ENCODE measurements at places on chromosomes 4 and X.
A peak's percentile ranks its signal among the peaks of the same experiment; 100 is the strongest.

DNA sequence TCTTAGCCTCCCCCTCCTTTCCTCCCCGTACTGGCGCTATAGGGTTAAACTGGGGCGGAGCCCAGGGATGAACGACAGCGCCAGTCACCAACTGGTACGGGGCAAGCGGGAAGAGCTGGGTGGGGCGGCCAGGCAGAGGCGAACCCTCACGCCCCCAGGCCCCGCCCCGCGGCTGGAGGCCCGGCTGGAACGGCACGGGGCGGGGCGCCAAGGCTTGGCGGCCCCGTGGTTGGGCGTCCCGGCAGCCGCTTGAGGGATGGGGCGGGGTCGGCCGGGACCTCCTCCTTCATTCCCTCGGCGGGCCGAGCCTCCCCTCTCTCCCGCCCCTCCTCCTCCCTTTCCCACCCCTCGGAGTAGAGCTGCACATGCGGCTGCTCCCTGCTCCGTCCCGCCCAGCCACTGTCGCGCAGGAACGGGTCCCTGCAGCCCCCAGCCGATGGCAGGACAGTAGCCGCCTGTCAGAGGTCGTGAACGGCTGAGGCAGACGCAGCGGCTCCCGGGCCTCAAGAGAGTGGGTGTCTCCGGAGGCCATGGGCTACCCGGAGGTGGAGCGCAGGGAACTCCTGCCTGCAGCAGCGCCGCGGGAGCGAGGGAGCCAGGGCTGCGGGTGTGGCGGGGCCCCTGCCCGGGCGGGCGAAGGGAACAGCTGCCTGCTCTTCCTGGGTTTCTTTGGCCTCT is at the start of gene EDA:
Gene EDA, plus strand, starts transcription at position 335 of the 678 bp plus-strand sequence.
- peak; percentile 55 for DNase-seq

GRCh38 chr4:153408932-153409331 is 57.2 kb upstream of the TMEM131L start:
- DNase-seq, result peak; percentile 3

- no peak for DNase-seq
These were observed 64.6 kb downstream of the KDM5C start for GRCh38 chrX:53160297-53160983.

GRCh38 chr4:5883916-5884315 is 9.0 kb downstream of the CRMP1 start:
- no peak for DNase-seq

GRCh38 chr4:184364100-184364921 is 110.0 kb downstream of the IRF2 start:
- no peak for DNase-seq

- no peak for DNase-seq
These were observed 4.4 kb downstream of the KLF3 start for GRCh38 chr4:38668203-38668971.

- DNase-seq, result no peak
These were observed 610.2 kb downstream of the PCDH18 start for GRCh38 chr4:136922066-136922465.

DNA sequence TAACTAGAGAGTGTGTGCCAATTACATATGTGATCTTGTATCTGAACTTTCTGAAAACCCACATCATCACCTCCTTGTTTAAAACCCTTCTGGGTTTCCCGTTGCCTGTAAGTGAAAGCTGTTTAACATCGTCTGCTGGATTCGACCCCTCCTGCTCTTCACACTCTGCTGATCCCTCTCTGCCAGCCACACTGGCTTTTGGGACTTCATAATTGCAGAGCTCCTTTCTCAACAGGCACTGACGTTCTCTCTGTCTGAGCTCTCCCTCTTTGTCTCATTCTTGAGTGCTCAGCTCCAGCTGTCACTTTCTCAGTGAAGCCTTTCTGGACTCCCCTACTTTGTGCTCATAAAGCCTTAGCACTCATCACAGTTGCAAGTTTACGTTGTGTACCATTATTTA is 153.9 kb downstream of the CEP135 start:
- DNase-seq, result no peak

DNA sequence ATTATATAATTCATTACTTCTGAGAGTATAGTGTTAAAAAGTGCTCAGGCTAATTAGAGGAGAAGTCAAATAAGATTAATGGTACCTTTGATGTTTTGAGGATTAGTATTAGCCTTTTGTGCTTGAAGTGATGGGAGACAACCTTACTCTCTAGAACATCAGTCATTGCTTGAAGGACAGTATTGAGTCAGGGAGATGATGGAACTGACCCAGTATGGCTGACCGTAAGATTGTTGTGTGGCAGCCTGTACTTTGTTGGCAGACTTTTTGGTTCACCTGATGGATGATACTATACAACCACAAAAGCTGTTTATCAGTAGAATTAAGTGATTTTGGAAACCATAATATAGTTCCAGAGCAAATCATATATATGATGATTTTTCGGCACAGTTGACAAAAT is 9.9 kb downstream of the OGT start:
- no peak for DNase-seq

GRCh38 chrX:28177202-28177601 is 196.0 kb upstream of the DCAF8L1 start:
- no peak for DNase-seq

DNA sequence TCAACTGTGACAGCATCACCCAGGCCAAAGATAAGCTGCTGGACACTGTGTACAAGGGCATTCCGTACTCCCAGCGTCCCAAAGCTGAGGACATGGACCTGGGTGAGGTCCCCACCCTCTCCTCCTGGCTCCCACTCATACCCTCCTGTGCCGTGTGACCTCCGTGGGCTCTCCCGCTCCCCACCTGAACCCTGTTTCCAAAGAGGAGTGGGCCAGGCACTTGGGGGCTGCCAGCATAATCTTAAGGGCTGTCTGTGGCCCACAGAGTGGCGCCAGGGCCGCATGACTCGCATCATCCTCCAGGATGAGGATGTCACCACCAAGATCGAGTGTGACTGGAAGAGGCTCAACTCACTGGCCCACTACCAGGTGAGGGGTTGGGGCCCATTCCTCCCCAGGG is 10.0 kb downstream of the LAGE3 start:
- DNase-seq, result no peak

GRCh38 chr4:118772081-118772766 is 63.7 kb downstream of the SEC24D start:
- peak; percentile 53 for DNase-seq

DNA sequence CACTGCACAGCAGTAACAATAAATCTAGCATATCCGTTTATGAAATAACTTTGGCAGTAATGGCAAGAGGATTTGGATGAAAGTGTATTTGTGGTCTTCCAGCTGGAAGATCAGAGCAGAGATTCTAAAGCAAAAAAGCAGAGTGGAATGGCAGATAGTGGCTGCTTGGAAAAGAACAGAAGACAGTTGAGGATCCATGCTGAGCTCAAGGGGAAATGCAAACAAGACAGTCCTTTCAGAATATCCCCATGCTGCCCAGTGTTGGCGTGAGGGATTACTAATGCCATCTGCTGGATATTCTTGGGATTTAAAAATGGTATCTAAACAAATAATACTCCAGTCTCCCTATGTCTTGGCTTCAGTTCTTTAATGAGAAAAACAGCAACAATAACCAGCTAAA is 629.1 kb upstream of the ATOH1 start:
- DNase-seq, result peak; percentile 2

GRCh38 chr4:26307037-26307800 is 13.6 kb upstream of the RBPJ start:
- DNase-seq, result no peak

GRCh38 chr4:123406872-123407271 is 10.3 kb downstream of the SPRY1 start:
- no peak for DNase-seq

GRCh38 chr4:186240848-186241491 is 13.7 kb downstream of the KLKB1 start:
- no peak for DNase-seq

- no peak for DNase-seq
These were observed 222.5 kb upstream of the FAT1 start for GRCh38 chr4:186946136-186946535.

DNA sequence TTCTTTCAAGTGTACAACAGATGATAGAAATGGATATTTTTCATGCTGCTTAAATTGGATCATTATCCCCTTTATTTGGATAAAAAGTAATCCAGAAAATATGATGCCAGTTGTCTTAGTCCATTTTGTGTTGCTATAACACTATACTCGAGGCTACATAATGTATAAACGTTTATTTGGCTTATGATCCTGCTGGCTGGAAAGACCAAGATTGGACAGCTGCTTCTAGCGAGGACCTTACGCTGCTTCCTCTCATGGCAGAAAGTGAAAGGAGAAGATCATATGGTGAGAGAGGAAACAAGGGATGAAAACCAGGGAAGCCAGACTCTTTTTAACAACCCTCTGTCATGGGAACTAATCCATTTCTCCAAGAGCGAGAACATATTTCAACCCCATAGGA is 102.7 kb downstream of the TRAM1L1 start:
- DNase-seq, result no peak

DNA sequence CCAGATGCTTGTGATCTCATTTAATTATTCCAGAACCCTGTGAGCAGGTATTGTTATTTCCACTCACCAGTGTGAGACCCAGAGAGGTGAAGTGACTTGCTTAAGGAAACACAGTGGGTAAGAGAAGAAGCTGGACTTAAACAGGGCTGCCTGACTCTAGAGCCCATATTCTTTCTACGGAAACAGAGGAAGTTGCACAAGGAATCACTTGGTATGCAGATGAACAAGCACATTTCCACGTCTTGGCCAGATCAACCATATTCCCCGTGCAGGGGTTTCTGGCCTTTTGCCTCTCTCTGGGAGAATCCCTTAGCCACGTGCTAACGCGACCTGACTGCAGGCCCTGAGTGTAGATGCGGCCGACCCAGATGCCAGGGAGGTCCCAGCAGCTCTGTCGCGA is 195.5 kb upstream of the ATP6AP2 start:
- DNase-seq, result no peak

GRCh38 chr4:35933901-35934300 is 310.4 kb downstream of the ARAP2 start:
- no peak for DNase-seq

DNA sequence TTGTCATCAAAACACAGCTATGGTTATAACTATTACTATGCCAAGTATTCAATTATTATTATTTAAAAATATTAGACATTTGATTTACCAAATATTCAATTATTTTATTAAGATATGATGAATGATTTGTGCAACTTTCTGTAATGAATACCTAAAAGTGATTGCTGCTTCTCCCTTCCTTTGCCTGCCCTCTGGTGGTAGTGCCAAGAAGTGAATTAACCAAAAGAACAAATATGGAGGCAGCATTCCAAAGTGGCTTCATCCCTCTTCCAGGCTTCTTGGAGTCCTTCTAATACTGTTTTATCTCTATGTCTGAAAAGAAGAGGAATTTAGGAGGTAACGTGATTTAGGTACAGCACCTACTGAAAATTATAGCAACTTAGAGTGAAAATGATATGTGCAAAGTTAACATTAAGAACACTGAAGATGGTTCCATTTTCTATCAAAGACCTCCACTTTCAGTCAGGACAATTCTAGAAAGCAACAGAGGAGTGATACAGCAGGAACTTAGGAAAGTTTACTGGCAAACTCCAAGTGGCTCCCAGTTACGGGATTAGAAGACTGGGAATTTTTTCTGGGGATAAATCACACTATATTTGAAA is 43.0 kb downstream of the ENPEP start:
- peak; percentile 36 for DNase-seq

GRCh38 chr4:99586322-99586721 is 11.7 kb downstream of the MTTP start:
- DNase-seq, result no peak

- no peak for DNase-seq
These were observed 39.2 kb downstream of the FGFRL1 start for GRCh38 chr4:1050486-1051213.

DNA sequence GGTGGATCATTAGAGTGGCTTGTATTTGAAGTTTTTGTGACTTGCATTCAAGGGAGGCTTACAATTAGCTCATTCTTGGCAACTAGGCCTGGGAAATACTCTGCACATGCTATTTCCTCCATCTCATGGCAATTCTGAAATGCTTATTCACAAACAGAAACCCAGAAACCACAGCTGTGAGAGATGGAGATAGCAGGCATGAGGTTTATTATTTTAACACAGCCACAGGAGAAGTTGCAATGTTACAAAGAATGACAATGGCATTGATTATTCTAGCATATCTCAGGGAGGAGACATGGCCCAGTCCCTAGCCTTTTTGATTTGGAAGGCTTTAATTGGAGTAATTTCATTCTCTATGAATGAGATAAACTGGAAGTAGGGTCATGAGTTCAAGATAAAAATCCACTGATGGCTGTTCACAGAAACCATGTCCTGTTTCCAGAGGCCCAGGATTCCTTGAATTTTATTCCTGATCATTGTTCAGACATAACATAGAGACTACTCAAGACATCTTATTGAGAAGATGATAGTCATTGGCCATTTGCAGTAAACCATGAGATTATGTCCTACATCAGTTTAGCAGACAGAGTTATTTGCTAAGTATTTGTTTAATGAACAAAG is 123.9 kb downstream of the MID1 start:
- peak; percentile 81 for DNase-seq

DNA sequence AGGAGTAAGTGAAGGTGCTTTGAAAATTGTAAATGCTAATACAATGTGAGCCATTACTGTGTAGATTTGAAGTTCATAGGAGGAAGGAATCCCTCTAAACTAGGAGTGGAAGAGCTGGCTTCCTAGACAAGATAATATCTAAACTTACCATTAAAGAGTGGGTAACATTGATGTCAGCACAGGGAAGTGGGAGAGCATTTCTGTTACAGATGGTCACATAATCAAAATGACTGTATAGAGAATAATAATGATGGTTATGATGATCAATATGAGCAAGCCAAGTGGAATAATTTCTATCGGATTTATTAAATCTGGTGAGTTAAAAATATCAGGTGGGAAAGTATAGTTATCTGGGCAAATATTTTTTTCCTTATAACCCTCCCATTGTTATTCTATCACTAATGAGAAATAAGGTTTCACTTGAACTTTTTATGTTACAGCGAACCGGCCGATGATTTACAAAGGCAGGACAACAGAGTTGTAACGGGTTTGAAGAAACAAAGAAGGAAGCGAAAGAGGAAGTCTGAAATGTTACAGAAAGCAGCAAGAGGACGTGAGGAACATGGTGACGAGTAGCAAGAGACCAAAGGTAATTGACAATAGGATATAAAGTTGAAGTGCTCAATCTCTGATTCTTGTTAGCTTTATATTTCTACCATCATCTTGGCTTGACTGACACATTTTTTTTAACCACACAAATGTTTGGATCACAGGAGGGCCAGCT is 43.5 kb downstream of the FMR1NB start:
- DNase-seq, result no peak

GRCh38 chr4:681736-682451 is 7.1 kb downstream of the SLC49A3 start:
- no peak for DNase-seq

DNA sequence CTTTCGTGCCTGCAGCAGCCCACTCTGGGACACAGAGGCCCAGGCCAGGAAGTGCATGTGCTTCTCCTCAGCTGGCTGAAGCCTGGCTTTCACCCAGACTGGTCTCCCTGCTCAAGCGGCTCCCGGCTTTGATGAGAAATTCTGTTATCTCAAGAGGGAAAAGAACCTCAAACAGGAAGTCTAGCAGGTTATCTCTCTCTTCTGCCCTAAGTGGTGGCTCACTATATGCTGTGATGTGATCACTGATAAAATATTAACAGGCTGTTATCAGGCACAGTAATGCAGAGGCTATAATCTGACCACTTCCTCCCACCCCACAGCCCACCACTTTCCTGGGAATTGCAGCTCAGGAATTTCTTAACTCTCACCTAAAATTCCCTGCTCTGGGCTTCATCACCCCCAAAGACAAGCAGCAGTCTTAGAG is 13.3 kb downstream of the CLDN2 start:
- peak; percentile 20 for DNase-seq

GRCh38 chr4:181962321-181962720 is 280.9 kb upstream of the TENM3 start:
- DNase-seq, result no peak
